ENCODE measurements at places on chromosomes 7 and 10. TPM values are rescaled to one million over a fixed set of nuclear protein-coding genes. Genes with fewer than 3 reads are reported as not detected.

DNA sequence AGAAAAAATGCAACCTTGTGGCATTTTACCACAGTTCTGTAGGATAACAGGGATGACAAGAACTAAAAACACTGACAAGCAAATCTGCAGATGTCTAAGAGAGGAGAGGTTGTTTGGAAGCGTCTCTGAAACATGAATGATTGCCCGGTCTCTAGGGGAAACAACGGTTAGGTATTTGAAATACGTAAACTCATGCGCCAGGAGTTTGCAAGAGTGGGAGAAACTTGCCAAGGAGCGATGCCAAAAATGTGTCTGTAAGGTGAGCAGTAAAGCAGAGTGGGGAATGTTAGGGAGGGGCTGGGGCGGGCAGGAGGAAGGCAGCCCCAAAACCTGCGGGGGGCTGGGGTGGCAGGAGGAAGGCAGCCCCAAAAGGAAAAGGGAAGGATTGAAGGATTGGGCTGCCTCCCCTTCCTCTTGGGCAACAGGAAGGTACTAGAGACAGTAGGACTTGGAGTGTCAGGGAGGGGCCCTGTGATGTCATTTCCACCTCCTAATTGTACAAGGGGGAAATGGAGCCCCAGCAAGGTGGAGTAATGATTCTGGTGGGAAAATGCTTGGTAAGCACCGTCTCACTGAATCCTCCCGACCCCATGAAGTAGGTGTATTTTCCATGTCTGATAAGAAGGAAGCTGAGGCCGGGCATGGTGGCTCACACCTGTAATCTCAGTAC, 33.2 kb upstream of the PLEKHA1 start:
- DNase-seq: no peak

- no peak for DNase-seq
Observed at GRCh38 chr7:156356551-156356950, 284.0 kb upstream of the RNF32 start.

GRCh38 chr10:45023426-45023825, 22.7 kb downstream of the ZNF22 start:
- DNase-seq: no peak

GRCh38 chr10:51176976-51177695, 102.8 kb downstream of the PRKG1 start:
- no peak for DNase-seq

GRCh38 chr7:113159746-113160339, 41.5 kb upstream of the SMIM30 start:
- DNase-seq: no peak

GRCh38 chr10:43384252-43385221, 13.1 kb downstream of the FXYD4 start:
- no peak for DNase-seq

DNA sequence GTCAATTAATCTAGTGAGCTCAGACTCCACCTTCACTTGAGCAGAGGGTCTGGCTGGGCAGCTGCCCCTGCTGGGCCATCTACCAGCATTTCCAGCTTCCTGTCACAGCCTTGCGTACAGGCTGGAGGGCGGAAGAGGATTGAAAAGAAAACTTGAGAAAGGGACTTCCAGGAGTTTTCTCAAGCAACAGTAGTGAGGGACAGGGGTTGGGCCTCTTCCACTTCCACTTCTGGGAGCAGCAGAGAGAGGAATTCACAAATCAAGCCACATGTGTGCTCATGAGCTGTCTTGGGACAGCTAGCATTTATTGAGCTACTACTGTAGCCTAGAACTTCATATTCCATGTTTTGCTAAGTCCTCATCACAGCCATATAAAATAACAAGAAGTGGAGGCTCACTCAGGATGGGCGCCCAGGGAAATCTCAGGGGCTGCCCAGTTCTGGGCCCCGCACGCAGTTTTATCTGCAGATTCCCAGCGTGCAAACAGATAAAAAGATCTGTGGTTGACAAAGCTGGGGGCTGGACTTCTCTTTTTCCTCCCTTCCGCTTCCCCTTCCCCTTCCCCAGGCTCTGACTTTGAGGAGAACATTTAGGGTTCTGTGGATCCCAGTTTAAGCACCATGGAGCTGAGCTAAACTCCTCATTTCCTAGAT, 135.8 kb downstream of the RGS10 start:
- no peak for DNase-seq

GRCh38 chr7:151724920-151725584, 151.9 kb downstream of the PRKAG2 start:
- no peak for DNase-seq

- DNase-seq: no peak
Observed at GRCh38 chr7:83410989-83411591, 237.8 kb downstream of the SEMA3E start.

- DNase-seq: no peak
Observed at GRCh38 chr7:40437936-40438634, 303.3 kb downstream of the SUGCT start.

DNA sequence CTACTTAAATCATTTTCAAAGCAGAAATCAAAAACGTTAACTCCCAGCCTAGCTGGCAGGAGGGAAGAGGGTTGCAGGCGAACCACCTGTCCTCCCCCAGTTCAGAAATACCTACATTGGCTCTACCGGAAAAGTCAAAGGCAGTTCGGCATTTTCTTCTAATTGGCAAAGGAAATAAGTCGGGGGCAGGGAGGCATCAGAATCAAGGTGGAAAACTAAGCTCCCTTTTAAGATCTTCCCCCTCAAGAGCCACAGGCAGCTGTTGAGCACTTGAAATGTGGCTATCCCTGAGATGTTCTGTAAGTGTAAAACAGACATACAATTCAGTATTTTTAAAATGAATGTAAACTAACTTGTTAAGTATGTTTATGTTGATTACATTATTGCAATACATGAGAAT, 957 bp upstream of the ELMO1 start:
- DNase-seq: no peak

DNA sequence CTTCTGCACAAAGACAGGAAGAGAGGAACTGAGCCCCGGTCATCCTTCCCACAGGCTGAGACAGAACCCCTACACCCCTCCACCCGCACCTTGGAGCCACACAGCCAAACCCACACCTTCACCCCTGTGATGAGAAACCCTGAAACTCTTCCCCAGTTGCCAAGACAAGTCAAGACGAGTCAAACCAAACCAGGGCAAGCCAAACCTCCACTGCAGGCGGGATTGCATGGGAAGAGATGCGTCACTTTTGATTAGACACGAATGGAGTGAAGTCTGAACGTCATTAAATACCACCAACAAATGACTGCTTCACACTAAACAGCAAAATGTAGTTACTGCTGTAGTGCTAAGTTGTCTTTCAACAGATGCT, 73.8 kb downstream of the PRPF18 start:
- no peak for DNase-seq

DNA sequence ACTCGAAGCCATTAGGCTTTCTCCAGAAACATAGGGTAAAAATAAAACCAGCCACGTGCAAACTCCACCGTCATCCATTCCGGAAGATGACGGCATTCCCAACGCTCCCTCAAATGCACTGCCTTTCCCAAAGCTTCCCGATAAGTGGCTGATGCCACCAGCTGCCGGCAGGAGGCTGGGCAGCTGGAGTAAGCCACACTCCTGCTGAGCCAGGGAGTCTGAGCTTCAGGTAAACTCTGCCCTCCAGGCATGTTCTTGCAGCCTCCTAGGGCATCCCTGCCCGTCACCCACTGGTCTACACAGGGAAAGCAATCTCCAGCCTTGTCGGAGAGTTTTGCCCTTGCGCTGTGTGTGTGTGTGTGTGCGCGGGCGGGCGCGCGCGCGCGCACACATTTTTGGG, 40.5 kb upstream of the TMEM273 start:
- DNase-seq: no peak

DNA sequence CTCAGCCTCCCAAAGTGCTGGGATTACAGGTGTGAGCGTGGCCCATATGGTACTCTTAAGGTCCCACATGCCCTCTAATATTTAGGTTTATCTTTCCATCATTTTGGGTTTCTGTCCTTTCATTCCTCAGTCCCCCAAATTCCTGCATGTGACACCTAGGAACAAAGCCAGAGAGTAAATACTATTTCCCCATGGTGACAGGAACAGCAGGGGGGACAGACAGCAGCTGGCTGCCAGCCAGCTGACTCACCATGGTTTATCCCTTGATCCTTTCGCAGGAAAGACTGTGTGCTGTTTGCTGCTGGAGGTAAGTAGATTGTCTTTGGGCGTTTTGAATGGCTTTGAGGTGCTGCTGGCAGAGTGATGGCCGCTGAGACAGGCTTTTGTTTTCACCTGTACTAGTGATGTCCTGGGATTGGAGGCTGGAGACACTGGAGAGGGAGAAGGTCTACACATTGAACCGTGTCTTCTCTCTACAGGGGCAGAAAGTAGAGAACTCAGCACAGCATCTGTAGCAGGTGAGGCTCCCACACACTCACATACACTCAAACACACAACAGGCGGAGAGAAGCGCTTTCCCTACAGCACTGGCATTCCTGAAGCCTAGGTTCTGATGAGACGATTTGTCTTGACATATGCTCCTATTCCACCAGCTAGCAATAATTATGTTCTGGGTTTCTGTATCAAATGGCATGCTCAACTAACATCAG, 83.7 kb upstream of the EFCAB10 start:
- DNase-seq: no peak

GRCh38 chr7:96034940-96035727, 262.8 kb downstream of the DYNC1I1 start:
- DNase-seq: no peak

DNA sequence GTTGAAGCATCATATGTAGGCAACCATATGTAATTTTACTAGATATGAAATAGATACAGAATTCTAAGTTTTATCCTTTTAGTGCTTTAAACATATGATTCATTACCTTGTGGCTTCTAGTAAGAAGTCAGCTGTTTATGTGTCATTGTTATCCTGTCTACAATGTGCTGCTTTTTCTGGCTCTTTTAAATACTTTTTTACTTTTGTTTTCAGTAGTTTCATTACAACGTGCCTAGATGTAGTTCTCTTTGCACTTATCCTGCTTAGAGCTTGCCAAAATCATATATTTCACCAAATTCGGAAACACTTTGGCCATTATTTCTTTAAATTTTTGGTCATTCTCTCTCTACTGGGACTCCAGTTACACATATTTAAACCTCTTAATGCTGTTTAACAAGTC, 26.4 kb downstream of the YAE1 start:
- DNase-seq: no peak

DNA sequence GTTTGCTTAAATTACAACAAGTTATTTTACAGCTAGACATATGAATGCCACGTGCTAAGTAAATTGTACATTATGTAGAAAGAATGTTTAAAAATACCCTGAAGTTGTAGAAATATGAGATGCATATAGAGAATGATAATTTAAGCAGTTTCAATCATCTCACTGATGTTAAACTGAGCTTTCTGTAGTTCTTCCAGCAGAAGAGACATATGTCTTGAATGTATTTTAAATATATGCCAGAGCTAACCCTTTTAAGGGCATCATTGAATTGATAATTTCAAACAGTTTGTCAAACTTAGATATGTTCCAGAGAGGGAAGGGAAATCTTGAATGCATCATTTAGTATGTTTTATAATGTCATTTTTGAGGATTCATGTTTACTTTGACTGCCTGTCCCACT, 255.2 kb downstream of the MDFIC start:
- DNase-seq: no peak

GRCh38 chr7:22627136-22627535, 99.9 kb upstream of the IL6 start:
- no peak for DNase-seq

GRCh38 chr7:24709051-24709450, 48.2 kb downstream of the GSDME start:
- DNase-seq: no peak

DNA sequence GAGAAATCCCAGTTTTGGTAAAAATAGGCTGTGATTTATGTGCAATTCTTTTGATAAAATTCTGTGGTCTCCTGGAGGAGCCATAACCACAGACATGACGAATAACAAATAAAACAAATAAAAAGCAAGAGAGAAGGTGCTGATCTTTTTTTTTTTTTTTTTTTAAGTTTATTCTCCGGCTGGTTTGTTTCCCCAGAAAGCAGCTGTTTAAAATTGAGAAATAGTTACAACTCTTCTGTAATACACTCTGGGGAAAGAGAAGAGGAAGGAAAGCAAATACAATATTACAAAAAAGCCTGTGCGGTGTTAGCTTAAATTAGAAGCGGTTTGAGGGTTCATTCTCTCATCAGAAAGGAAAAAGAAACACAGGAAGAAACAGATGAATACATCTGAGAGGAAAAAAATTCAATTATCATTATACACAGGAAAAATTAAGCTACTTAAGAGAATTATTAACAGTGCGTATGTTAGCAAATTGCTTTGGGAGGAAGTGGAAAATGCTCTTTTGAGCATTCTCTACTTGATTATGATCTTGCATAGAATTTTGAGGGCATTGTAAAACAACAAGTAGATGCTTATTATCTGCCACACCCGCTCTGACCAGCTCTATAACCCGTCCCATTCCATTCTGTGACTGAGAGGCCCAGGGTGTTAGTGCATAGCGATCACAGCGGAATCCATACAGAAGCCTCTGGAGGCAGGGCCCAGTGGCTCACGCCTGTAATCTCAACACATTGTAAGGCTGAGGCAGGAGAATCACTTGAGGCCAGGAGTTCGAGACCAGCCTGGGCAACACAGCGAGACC, 40.6 kb upstream of the WAC start:
- DNase-seq: no peak

DNA sequence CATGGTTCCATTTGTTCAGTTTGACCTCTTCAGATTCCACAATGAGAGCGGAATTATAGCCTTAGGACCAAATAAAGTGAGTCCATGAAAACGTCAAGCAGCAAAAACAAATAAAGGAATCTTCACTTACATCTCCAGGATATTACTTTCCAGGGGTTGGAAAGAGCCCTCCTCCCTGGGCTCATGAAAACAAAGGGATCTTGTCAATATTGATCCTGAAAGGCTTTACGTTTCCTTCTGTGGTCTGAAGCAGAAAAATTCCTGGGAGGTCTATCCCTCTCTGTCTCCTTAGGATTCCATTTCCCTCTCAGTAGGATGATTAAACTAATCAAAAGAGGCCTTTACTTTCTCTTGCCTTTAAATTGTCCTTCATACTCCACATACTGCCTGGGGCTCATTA, 293.5 kb downstream of the GPAM start:
- DNase-seq: no peak

DNA sequence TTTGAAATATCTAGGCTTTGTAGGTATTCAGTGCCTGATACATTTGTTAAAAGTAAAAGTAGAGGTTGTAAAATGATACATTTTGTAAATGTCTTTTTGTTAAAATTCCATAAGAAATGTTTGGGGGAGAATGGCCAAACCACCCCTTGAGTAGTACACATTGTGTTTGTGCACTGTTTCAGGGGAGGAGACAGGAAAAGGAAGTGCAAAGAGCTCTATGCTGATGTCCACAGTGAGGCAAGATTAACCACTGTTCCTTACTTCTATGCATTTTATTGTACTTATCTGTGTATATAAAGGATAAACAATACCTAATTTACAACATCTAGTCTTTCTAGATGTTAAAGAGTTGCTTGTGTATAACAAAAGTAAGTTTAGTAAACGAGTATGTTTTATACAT, 7.4 kb upstream of the CYCS start:
- DNase-seq: no peak

Gene FAM25A
- total RNA-seq: not detected

Gene CCDC146
- total RNA-seq: 5.3 TPM

Gene OR2AE1
- total RNA-seq: not detected

Gene MYL10
- total RNA-seq: not detected

Gene SLC39A12
- not detected for total RNA-seq

Gene CXCL12
- total RNA-seq: not detected

Gene PMS2
- total RNA-seq: 19.7 TPM

Gene LARP4B
- total RNA-seq: 99.0 TPM

Gene CCL26
- not detected for total RNA-seq

Gene GALNT17
- not detected for total RNA-seq

Measured in activated CD4-positive, alpha-beta memory T cell treated with anti-CD3 and anti-CD28 coated beads, Interleukin-2, amount 10 ng/mL, durations not matched to agents 7 days and 5 days (primary cell).